ENCODE measurements at places on chromosomes 5 and 9. TPM values are rescaled to one million over a fixed set of nuclear protein-coding genes. Genes with fewer than 3 reads are reported as not detected.

- DNase-seq = no peak
- no peaks in the 10 kb centered on the region for H3K27me3 ChIP-seq
- no peaks in the 10 kb centered on the region for H3K4me1 ChIP-seq
- H3K36me3 ChIP-seq = no peaks in the 10 kb centered on the region
- H3K4me3 ChIP-seq = no peak overlapping the region
- no peak overlapping the region for H3K27ac ChIP-seq
Observed at GRCh38 chr9:35932735-35933134, 23.4 kb downstream of the SPAAR start.

DNA sequence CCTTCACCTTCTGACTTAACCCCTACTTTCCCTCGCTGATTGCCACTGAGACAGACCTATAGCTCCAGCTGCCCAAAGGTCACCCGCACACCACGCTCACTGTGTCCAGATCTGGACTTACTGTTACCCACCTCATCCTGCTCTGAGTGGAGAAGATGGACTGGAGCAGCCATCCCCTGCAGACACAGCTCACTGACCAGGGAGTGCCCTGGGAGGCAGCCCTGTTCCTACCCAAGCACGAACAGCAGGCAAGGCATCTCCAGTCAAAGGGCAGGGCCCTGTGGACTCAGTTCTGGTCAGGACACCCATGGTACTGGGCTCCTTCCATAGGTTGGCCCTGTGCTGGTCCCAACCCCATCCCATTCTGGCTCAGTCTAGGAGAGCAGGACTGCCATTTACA, 9.5 kb upstream of the BARX1 start:
- no peaks in the 10 kb centered on the region for H3K4me1 ChIP-seq
- DNase-seq = peak; percentile 12
- no peaks in the 10 kb centered on the region for H3K27me3 ChIP-seq
- H3K27ac ChIP-seq = no peak overlapping the region
- H3K36me3 ChIP-seq = no peaks in the 10 kb centered on the region
- no peak overlapping the region for H3K4me3 ChIP-seq

DNA sequence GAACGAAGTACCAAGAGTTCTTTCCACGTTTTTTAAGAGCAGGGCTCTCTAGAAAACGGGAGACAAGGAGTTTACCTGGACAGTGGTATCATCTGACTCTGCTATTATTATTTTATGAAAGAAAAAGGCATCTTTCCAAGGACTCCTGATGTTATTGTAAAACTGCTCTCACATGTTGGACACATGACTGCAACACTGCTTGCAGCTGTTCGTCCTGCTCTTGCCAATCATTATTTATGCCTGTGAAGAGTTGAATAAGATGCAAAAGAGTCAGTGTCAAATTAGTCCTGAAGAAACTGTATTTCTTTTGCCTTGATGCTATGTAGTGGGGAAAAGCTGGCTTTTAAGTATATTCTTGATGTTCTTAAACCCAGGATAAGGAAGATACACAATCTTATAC, 284.5 kb upstream of the PTGER4 start:
- H3K27me3 ChIP-seq = no peaks in the 10 kb centered on the region
- DNase-seq = no peak
- H3K36me3 ChIP-seq = no peaks in the 10 kb centered on the region
- no peak overlapping the region for H3K27ac ChIP-seq
- no peak overlapping the region for H3K4me3 ChIP-seq
- no peaks in the 10 kb centered on the region for H3K4me1 ChIP-seq

The ZFR gene
- total RNA-seq = 19.8 TPM

The CNTNAP3B gene
- total RNA-seq = 1.4 TPM
